ENCODE measurements at places on chromosomes 5 and 9.

GRCh38 chr5:78747055-78747454, 98.5 kb upstream of the LHFPL2 start:
- DNase-seq, result no peak

DNA sequence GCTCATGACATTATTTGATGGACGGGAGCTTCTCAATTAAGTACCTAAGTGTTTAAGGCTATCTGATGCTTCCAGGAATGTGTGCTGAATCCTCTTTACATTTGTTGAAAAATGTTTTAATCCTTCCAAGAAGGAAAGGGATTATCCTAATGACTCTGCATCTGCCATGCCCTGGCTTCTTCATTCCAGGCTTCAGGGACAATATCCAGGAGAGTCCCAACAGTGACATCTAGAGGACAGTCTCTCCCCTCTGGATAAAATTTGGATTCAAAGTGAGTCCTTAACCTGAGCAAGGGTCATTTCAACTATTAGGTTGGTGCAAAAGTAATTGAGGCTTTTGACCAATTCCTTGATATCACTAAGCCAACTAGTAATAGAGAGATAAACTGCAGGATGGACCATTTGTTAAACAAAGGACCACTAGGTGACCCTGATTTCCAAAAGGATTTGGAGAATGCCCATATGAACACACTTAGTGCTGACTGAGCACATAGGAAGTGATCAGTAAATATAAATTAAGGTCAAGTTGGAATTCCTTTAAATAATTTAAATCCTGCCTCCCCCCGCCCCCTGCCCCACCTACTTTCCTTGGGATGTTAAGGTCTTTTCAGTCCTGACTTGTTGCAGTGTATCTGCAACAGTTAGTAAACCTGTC, 19.1 kb downstream of the TNFSF8 start:
- peak; percentile 26 for DNase-seq

- DNase-seq, result peak; percentile 74
Measured at GRCh38 chr9:92963831-92964606, 16.7 kb downstream of the FGD3 start.

GRCh38 chr9:131937451-131937850, 142.2 kb downstream of the MED27 start:
- no peak for DNase-seq

DNA sequence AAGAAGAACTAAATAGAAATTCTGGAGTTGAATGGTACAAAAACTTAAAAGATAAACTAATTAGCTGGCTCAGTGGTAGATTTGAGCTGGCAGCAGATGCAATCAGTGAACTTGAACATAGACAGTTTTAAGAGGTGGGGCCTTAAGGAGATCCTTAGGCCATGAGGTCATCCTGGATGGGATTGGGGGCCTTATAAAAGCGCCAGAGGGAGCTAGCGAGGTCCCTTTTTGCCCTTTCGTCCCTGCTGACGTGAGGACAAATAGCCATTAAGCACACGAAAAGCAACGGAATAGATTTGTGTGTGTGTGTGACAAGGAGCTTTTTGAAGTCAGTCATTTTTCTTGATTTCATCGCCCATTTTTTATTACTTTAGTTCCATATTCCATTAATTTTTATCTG, 83.3 kb downstream of the ZNF354C start:
- no peak for DNase-seq

- DNase-seq, result no peak
Measured at GRCh38 chr9:4837261-4838188, 44.8 kb downstream of the RCL1 start.

DNA sequence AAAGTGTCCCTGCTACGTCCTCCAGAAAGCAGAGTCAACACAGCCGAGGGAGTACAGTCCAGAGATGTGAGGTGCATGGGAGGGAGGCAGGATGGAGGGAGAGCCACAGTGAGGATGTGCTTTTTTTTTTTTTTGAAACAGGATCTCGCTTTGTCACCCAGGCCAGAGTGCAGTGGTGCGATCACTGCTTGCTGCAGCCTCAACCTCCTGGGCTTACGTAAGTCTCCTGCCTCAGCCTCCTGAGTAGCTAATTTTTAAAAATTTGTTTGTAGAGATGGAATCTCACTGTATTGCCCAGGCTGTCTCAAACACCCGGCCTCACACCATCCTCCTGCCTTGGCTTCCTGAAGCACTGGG, 33.2 kb upstream of the ALDH1B1 start:
- no peak for DNase-seq

DNA sequence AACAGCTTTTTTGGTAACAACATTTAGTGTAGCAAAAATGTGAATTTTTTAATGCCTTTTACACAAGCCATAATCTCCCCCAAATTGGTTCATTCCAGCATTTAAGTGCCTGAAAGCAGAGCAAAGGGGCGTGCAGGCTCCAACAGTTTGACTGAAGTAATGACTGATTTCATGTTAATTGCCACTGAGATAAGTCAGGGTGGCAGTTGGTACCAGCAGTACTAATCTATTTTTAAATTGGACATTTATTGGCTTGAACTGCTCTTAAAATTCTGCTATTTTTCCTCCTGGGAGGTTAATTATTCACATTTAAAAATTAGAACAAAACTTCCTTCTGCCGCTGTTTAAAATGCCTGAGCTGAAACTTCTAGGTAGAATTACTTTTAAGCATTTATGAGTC, 12.4 kb downstream of the TMEM171 start:
- DNase-seq, result no peak

DNA sequence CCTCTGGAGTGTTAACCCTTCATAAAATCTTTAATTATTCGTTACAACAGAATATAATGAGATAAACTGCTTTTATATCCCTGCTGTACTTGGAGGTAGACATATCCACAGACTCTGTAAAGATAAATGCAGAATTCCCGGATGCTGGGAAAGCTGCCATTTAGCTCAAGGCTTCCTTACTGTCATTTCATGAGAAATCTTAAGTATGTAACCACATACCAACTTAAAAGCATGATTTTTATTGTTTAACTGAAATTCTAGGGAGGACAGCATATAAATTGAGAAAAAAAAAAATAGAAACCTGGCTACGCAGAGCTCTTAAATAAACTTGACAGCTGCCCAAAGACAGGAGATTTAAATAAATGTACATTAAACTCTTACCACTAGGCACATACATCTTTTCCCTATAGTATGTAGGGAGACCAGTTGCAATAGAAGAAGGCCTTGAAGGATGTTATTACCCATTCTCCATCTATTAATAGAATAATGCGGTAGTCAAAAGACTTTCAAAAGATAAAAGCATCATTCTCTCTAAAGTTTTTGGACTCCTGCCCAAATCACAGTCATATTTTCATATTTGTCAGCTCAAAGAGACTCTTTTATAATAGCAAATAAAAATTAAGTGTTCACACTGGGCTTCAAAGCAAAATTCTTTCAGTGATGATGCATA, 373.8 kb downstream of the NDUFS4 start:
- DNase-seq, result no peak

DNA sequence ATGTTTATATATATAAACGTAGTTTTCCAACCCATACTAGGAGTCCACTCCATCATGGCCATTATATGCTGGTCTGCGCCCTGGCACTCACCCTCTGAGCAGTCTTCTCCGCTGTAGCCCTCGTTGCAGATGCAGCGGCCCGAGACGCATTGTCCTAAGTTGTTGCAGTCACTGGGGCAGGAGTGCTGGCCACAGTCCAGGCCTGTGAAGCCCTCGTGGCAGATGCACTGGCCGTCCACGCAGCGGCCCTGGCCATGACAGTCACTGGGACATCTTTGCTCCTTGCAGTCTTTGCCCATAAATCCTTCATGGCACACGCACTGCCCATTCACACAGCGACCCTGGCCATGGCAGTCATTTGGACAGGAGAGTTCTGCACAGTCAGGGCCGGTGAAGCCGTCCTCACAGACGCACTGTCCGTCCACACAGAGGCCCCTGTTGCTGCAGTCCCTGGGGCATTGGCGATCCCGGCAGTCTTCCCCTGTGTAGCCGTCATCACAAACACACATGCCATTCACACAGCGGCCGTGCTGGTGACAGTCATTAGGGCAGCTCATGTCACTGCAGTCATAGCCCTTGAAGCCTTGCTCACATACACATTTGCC, 32.1 kb downstream of the TNC start:
- no peak for DNase-seq

DNA sequence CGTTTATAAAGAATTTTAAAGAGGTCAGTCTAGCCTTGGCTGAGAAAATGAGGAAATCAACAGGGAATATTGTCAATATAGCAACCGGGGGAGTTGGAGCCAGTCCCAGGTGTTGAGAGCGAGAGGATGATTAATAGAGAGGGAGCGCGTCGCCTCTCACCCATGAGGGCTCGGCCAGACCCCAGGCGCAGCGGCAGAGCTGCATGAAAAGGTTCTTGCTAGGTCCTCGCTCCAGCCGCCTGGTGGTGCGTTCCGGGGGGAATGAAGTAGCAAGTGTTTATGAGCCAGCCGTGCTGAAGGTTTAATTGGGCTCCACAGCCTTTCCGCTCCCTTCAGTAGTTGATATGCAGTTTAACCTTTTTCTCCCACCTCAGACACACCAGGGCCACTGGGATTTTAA, 167.3 kb upstream of the IRX1 start:
- no peak for DNase-seq

- no peak for DNase-seq
Measured at GRCh38 chr5:14129123-14129522, 14.0 kb upstream of the TRIO start.

DNA sequence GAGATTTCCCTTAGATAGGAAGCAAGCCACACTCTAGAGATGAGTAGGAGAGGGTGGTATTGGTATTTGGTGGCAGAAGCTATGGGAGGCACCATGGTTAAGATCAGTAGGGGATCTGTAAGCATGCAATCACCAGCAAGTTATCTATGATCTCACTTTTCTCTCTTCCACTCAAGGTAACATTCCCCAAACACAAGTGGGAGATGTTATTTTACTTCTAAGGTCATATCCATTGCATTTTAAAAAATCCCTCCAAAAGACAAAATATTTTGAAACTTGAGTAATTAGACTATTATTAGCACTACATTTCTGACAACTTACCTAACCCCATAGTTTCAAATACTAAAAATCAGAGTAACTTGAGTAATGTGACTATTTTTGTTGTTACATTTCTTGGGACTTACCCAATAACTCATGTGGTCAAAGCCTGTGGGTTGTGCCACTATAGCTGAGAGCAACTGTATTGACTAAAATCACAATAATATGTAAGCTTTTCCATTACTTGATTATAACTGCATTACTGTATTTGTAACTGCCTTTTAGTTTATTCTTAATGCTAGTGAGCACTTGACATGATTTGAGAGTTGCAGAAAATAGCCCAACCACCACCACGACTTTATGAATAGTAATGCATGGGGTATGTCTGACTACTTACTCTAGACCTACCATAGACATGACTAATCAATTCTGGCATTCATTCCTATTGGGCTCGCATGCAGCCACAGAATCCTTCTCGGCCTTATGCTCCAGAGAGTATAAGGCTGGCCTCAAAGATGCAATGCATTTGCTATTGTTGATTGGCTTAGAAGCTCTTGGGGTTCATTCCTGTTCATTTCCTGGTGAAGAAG, 264.7 kb downstream of the TRIM32 start:
- no peak for DNase-seq

GRCh38 chr5:167339205-167339604, 952.2 kb upstream of the WWC1 start:
- no peak for DNase-seq

DNA sequence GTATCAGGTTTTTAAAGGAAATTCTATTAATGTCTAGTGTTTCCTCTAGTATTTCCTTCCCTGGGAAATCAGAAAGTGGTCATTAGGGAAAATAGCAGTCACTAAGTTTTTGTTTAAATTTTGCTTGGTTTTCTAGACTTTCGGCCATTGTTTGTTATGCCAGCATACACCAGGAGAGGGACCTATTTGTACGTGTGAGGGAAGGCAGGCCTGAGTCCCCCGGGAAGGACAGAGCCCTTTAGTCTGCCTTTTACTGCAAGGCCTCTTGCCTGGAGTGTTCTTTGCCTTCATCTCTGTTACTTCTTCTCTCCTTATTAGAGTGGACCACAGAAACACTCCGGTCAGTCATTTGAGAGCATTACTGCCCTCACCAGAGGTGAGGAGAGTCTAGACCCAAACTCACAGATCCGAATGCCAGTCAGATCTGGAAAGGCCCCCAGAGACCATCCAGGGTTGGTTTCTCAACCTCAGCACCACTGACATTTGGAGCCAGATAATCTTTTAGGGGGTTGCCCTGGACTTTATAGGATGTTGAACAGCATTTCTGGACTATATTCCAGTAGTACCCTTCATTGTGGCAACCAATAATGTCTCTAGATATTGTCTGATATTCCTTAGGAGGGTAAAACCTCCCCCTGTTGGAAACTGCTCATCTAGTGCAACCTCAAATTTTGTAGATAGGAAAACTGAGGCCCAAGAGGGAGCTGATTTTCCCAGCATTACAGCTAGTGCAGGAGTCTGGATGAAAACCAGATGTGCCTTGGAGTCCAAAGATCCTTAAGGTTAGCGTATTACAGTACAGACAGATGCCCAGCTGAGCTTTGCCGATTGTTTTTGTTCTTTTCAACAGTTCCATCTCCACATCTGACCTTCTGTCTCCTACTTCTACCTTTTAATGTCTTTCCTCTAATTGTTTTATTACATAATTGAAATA, 93.0 kb upstream of the NIPAL4 start:
- DNase-seq, result peak; percentile 3

GRCh38 chr5:43839218-43839617, 236.2 kb downstream of the NNT start:
- no peak for DNase-seq

DNA sequence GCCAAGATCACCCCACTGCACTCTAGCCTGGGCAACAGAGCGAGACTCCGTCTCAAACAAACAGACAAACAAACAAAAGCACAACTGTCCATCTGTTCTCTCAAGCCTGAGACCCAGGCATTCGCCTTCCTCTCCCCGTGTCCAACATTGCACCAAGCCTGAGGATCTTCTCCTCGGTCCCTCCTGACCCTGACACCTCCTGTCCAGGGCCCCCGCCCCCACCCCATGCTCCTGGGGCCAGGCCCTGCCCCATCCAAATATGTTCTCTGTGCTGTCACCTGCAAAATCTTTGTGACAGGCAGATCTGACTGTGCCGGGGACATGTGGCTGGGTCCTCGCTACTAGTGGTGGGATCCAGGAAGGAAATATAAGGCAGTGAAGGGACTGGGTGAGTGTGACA, 33.4 kb upstream of the UNC5A start:
- DNase-seq, result no peak

DNA sequence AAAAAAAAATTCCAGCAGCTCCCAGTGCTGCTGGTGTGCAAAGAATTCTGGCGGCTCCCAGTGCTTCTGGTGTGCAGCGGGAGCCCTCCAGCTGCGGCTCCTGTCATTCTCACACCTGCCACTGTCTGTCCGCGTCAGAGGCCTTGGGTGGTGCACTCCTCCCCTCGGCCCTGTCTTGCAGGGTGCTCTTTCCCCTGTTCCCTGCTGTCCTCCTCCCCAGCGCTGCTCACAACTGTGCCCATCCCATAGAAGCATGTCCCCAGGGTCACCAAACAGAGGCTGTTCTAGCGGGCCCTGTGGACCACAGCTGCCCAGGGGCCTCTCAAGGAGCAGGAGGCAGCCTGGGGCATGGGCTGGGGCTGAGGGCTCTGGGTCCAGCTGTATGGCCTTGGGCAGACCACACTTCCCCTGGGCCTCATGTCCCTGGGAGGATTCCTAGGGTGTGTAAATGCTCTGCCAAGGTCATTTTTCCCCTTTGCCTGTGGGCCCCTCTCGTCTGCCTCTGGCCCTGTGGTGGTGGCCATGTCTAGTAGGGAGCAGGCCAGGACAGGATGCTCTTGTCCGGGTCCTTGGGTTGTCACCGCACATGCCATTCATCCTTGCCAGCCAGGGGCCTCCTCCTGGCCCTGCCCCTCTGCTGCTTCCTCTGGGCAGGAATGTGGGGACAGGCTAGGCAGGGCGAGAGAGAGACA, 68.2 kb downstream of the PHF2 start:
- DNase-seq, result no peak

Measured in erythroblast (primary cell).